ENCODE measurements at places on chromosomes 11 and 22.
A peak's percentile ranks its signal among the peaks of the same experiment; 100 is the strongest.

DNA sequence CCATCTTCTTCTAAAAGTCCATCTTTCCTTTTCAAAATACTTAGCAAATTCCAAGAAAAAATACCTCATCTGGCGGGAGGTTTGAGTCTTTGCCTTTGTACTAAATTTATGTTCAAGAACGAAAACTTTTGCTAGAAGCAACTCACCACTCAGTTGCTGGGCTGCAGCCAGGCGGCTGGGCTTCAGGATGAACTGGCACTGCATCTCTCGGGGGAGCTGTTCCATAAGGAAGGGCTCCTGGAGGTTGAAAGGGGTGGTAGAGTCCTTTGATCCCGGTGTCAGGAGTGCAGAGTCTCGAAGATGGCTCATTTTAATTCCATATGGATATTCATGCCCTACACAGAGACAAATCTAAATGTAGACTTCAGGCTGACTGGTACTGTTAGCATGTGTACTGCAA lies 105.8 kb downstream of the ARHGAP20 start:
- H3K27ac ChIP-seq, result no peak overlapping the region
- no peaks in the 10 kb centered on the region for H3K4me1 ChIP-seq
- no peak for DNase-seq
- peaks cover 8% of the 10 kb centered on the region for H3K27me3 ChIP-seq
- H3K4me3 ChIP-seq, result no peak overlapping the region
- peaks cover 3% of the 10 kb centered on the region for H3K36me3 ChIP-seq

DNA sequence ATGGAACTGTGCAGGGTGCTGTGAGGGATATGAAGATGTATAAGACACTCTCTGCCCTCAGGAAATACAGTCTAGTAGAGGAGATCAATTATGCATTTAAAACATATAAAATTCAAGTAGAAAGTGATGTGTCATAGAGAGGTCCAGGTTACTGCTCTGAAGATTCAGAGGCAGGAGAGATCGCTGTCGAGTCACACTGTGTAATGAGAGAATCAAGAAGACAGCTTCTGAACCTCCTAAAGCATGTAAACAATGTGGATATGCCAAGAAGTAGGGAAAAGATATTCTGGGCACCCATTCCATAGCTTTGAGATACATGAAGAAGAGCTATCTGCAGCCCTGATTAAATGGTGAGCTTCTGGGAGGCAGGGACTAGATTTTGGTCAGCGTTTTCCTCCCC lies 16.7 kb downstream of the SSH3 start:
- H3K36me3 ChIP-seq, result no peaks in the 10 kb centered on the region
- no peak overlapping the region for H3K27ac ChIP-seq
- no peaks in the 10 kb centered on the region for H3K27me3 ChIP-seq
- DNase-seq, result no peak

DNA sequence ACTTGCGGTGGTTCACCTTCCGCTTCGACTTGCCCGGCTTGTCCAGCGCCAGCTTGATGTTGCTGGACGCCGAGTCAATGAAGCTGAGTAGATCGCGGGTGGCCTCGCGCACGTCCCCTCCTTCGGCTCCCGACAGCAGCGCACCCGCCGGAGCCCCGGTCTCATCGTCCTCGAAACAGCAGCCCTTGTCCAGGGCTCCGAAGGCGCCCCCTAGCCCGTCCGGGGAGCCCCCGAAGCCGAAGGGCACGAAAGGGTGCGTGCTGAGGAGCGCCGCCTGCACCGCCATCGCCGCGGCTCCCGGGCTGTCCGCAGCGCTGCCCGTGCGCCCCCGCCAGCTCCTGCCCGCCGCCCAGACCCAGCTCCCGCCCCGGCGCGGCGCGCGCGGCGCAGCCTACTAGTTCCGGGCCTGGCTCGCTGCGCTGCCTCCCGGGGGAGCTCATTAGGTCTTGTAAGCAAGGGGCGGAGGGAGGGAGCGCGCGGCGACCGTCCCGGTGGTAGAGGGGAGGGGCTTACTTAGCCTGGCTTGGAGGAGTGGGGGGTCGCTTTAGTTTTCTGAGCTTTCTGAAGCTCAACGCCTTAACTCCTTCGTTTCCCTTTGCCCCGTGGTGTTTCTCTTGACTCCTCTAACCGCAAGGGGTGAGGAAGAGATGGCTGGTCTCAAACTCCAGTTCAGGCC lies at the start of gene FAM181B:
Gene FAM181B, minus strand, starts transcription at position 421 of the 676 bp plus-strand sequence. Its CDS starts 135 bp downstream, at position 286.
- no peak within 1 kb of the TSS for H3K27ac ChIP-seq
- no peaks in the 10 kb centered on the region for H3K36me3 ChIP-seq
- peaks cover 61% of the 10 kb centered on the region for H3K27me3 ChIP-seq
- no peak for DNase-seq
- peaks cover 3% of the 10 kb centered on the region for H3K4me1 ChIP-seq

DNA sequence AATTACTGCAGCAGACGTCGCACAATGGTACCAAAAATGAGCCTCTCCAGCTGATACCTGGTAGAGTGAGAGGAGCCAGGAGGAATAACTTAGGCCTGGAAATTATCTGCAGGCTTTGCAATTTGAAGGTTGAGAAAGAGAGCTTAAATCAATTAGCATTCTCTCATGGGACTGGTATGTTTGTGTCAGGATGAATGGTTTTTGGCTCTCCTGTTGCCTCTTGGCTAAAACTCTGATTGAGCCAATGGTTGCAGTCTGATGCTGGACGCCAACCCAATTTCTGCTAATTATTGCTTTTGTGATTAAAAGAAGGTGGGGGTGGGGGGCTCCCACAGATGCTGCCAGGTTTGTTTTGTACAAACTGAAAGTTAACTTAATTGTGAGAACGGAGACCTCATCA lies 12.5 kb upstream of the NELL1 start:
- peaks cover 55% of the 10 kb centered on the region for H3K27me3 ChIP-seq
- H3K27ac ChIP-seq, result no peak overlapping the region
- no peak for DNase-seq
- no peak overlapping the region for H3K4me3 ChIP-seq
- H3K36me3 ChIP-seq, result no peaks in the 10 kb centered on the region

- H3K4me3 ChIP-seq, result no peak overlapping the region
- no peak for DNase-seq
- no peak overlapping the region for H3K27ac ChIP-seq
Measured at GRCh38 chr11:62954478-62954877, 30.3 kb downstream of the SLC22A6 start.

DNA sequence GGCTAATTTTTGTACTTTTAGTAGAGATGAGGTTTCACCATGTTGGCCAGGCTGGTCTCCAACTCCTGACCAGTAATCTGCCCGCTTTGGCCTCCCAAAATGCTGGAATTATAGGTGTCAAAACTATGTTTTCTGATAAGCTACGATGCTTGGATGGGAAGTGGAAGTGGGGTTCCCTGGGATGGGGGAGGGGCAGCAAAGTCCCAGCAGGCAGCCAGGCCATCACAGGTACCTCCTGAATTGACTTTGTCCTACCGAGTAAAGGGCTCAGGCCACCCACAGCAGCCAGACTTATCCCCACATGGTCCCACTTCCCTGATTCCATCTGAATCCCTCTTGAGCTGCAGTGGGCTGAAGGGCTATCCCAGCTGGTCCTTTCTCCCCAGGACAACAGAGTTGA lies 6.9 kb downstream of the FTH1 start:
- no peak for DNase-seq
- H3K4me3 ChIP-seq, result no peak overlapping the region
- H3K4me1 ChIP-seq, result peaks cover 57% of the 10 kb centered on the region
- no peak overlapping the region for H3K27ac ChIP-seq
- no peaks in the 10 kb centered on the region for H3K27me3 ChIP-seq
- peaks cover 22% of the 10 kb centered on the region for H3K36me3 ChIP-seq

GRCh38 chr22:31099386-31099785 lies 8.0 kb downstream of the SELENOM start:
- no peak overlapping the region for H3K4me3 ChIP-seq
- no peaks in the 10 kb centered on the region for H3K27me3 ChIP-seq
- no peak for DNase-seq
- peaks cover 22% of the 10 kb centered on the region for H3K36me3 ChIP-seq
- peaks cover 20% of the 10 kb centered on the region for H3K4me1 ChIP-seq

GRCh38 chr22:43446037-43446803 lies 34.4 kb downstream of the MPPED1 start:
- H3K4me1 ChIP-seq, result no peaks in the 10 kb centered on the region
- H3K4me3 ChIP-seq, result no peak overlapping the region
- H3K27me3 ChIP-seq, result peaks cover 34% of the 10 kb centered on the region
- no peak for DNase-seq

GRCh38 chr11:113034576-113034975 lies 73.4 kb downstream of the NCAM1 start:
- no peak overlapping the region for H3K4me3 ChIP-seq
- no peak for DNase-seq
- H3K27me3 ChIP-seq, result no peaks in the 10 kb centered on the region
- no peaks in the 10 kb centered on the region for H3K36me3 ChIP-seq
- peaks cover 11% of the 10 kb centered on the region for H3K4me1 ChIP-seq

DNA sequence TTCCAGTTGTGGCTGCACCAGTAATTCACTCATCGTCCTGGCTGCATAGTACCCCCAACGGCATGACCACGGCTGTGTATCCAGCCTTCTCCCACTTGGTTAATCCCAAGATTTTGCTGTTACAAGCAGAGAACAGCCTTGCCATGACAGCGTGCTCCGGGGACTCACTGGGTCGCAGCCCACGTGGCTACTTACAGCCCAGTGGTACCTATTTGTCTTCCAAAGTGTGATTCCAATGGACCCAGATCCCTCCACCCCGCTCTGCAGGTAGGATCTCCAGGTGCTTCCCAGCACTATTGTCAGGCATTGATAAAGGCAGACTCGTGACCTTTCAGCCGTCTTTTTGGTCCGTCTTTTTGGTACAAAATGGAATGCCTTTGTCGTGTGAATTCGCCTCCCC lies 119.0 kb upstream of the FGF3 start:
- peak; percentile 40 for DNase-seq
- no peak overlapping the region for H3K27ac ChIP-seq
- H3K4me1 ChIP-seq, result no peaks in the 10 kb centered on the region
- H3K36me3 ChIP-seq, result no peaks in the 10 kb centered on the region
- H3K4me3 ChIP-seq, result no peak overlapping the region
- peaks cover 20% of the 10 kb centered on the region for H3K27me3 ChIP-seq

DNA sequence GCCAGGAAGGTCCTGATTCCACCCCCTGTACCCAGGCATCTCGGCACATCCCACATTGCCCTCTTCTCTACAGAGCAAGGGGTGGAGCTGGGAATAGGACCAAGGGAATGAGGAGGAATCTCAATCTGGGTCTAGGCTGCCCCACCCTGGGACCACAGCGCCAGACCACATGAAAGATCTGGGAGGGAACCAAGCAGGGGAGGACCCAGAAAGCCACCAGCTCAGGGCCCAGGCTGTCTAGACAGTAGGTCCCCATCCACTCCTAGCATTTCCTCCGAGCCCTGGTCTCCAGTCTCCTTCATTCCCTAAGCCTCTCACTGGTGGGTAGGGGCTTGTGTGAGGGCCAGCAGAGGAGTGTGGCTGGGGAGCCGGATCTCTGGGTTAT lies 11.6 kb downstream of the PHLDB1 start:
- peak overlapping the region; percentile 36 for H3K4me3 ChIP-seq
- DNase-seq, result peak; percentile 88
- H3K27me3 ChIP-seq, result no peaks in the 10 kb centered on the region
- peaks cover 14% of the 10 kb centered on the region for H3K36me3 ChIP-seq
- peaks cover 95% of the 10 kb centered on the region for H3K4me1 ChIP-seq
- H3K27ac ChIP-seq, result peak overlapping the region; percentile 93

- H3K4me3 ChIP-seq, result no peak overlapping the region
- peaks cover 15% of the 10 kb centered on the region for H3K27me3 ChIP-seq
- peak; percentile 52 for DNase-seq
- H3K36me3 ChIP-seq, result peaks cover 4% of the 10 kb centered on the region
Measured at GRCh38 chr22:37260901-37261336, 16.9 kb upstream of the RAC2 start.

DNA sequence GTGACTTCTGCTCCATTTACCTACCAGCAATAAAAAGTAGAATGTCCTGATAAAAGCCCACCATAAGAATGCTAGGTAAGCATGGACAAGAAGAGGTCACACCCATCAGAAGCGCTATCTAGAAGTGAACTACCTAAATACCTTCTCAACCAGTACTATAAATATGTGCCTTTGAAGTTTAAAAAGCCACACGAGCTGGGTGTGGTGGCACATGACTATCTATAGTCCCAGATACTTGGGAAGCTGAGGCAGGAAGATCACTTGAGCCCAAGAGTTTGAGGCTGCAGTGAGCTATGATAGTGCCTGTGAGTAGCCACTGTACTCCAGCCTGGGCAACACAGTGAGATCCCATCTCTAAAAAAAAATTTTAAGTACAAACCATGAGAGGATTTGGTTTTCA lies 66.7 kb downstream of the PACSIN2 start:
- peaks cover 93% of the 10 kb centered on the region for H3K4me1 ChIP-seq
- H3K4me3 ChIP-seq, result no peak overlapping the region
- peak overlapping the region; percentile 20 for H3K27ac ChIP-seq
- no peaks in the 10 kb centered on the region for H3K27me3 ChIP-seq

- peak within 1 kb of the TSS; percentile 72 for H3K4me3 ChIP-seq
- peak within 1 kb of the TSS; percentile 85 for H3K27ac ChIP-seq
- H3K27me3 ChIP-seq, result no peaks in the 10 kb centered on the region
- H3K36me3 ChIP-seq, result peaks cover under 1% of the 10 kb centered on the region
- H3K4me1 ChIP-seq, result peaks cover 24% of the 10 kb centered on the region
Measured at GRCh38 chr11:68038718-68039525, at the start of gene TCIRG1. TCIRG1 (plus strand) TSS chr11:68039025; CDS start chr11:68041272, 2,247 bp downstream.

- no peaks in the 10 kb centered on the region for H3K4me1 ChIP-seq
- no peak for DNase-seq
- no peaks in the 10 kb centered on the region for H3K27me3 ChIP-seq
Measured at GRCh38 chr11:128195756-128196155, 391.6 kb downstream of the ETS1 start.

DNA sequence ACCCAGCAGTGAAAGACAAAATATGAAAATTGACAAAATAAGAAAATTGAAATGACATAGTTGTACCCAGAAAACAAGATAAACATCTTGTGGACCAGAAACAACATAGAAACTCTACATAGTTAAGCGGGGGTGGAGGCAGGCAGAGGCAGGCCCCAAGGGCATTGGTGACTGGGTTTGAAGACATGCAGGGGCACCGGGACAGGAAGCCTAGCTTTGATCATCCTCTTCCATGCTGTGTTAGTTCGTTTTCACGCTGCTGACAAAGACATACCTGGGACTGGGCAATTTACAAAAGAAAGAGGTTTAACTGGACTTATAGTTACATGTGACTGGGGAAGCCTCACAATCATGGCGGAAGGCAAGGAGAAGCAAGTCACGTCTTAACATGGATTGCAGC lies 33.5 kb upstream of the CRTAM start:
- H3K4me1 ChIP-seq, result peaks cover 43% of the 10 kb centered on the region
- H3K4me3 ChIP-seq, result no peak overlapping the region
- no peaks in the 10 kb centered on the region for H3K27me3 ChIP-seq
- no peak for DNase-seq

DNA sequence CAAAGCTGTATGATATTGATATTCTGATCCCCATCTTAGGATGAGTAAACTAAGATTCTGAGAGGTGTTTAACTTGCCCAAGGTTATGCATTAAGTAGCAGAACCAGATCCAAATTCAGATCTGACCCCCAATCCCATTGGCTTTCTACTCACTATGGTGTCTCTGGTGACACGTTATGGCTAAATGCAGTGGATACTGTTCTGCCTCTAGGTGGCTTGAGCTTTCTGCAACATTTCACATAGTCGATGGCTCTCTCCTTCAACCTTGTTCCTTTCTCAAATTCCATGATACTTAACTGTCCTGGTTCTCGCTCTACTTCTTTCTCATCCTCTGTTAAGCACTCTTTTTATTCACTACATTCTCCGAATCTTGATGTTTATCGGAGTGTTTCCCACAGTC lies 9.4 kb downstream of the C11orf97 start:
- peaks cover 16% of the 10 kb centered on the region for H3K4me1 ChIP-seq
- no peaks in the 10 kb centered on the region for H3K36me3 ChIP-seq
- H3K4me3 ChIP-seq, result no peak overlapping the region
- H3K27me3 ChIP-seq, result no peaks in the 10 kb centered on the region
- no peak overlapping the region for H3K27ac ChIP-seq
- DNase-seq, result no peak
